ENCODE measurements at places on chromosomes 6 and 20. TPM values are rescaled to one million over a fixed set of nuclear protein-coding genes. Genes with fewer than 3 reads are reported as not detected.
A peak's percentile ranks its signal among the peaks of the same experiment; 100 is the strongest.

GRCh38 chr20:38321959-38322598 is 18.1 kb downstream of the BPI start:
- DNase-seq = no peak

Gene ZBP1
- 4.0 TPM for total RNA-seq

- no peak for DNase-seq
Observed at GRCh38 chr6:37862430-37862829, 42.9 kb downstream of the ZFAND3 start.

Gene PRDM13
- not detected for total RNA-seq

GRCh38 chr6:39471954-39472659 is 149.6 kb upstream of the KCNK16 start:
- no peak for DNase-seq

Gene FABP7
- not detected for total RNA-seq

DNA sequence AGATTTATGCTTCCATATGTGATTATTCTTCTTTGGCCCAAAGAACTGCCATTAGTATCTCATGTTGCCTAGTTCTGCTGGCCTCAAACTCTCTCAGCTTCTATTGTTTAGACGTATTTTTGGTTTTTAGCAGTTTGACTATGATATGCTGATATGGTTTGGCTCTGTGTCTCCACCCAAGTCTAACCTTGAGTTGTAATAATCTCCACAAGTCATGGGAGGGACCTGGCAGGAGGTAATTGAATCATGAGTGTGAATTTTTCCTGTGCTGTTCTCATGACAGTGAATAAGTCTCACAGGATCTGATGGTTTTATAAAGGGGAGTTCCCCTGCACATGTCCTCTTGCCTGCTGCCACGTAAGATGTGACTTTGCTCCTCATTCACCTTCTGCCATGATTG is 96.7 kb upstream of the ARG1 start:
- no peak for DNase-seq

DNA sequence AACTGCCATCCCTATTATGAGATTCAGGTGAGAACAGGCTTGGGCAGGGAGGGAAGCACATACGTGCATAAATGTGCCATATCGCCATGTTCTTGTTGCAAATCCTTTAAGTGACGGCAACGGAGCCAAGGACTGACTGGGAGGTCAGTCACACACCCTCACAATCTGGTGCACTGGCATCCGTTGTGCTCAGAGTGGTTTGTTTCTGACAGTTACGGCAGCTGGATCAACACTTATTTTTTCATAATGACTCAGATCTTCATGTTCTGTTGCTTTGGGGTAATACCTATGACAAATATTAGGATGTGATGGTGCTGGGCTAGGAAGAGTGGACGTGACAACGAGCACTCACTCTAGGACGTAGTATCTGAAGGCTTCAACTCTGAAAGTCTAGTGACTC is 56.2 kb upstream of the PREP start:
- DNase-seq = no peak

Gene RPS10
- 935 TPM for total RNA-seq

DNA sequence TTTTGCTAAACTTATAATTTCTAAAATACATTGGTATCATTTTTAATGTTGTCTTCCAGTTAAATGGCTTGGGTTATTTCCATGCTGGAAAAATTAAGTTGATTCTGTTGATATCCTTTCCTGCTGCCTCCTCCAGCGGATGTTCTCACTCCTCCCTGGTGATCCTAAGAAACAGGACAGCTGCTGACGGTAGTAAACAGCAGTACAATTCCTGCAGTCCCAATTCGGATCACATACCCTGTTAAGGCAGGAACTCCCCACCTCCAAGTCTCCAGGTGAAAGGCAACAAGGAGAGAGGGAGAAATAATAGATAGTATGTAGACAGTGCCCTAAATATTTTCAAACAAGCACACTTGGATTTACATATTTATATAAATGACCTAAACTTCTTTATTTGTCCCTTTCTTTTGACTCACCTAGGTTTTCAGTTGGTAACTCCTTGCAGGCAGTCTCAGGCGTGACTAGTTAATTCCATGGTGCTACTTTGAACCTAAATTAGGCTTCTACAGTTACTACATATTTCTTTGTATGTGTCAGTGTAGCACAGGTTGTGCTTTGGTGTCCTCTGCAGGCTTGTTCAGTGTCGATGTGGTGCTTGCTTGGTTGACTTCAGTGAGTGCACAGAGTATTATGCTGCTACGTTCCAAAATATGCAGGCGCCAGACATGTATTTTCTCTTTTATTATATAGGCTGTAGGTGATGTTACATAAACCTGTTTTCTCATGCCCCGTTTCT is 126.0 kb downstream of the ADGRB3 start:
- DNase-seq = no peak

DNA sequence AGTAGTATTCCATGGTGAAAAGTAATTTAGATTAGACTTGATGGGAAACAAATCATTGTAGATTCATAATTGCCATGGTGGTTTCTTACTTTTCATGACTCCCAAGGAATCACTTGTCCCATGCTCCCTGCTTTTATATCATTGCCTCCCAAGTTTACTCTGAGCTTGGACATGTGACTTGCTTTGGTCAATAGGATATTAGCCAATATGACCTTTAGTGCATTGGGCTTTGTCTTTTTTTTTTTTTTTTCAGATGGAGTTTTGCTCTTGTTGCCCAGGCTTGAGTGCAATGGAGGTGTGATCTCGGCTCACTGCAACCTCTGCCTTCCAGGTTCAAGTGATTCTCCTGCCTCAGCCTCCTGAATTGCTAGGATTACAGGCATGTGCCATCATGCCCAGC is 15.5 kb upstream of the SMAP1 start:
- no peak for DNase-seq

GRCh38 chr20:37111926-37112455 is 16.2 kb upstream of the RBL1 start:
- no peak for DNase-seq

Gene PROCR
- 6.3 TPM for total RNA-seq

DNA sequence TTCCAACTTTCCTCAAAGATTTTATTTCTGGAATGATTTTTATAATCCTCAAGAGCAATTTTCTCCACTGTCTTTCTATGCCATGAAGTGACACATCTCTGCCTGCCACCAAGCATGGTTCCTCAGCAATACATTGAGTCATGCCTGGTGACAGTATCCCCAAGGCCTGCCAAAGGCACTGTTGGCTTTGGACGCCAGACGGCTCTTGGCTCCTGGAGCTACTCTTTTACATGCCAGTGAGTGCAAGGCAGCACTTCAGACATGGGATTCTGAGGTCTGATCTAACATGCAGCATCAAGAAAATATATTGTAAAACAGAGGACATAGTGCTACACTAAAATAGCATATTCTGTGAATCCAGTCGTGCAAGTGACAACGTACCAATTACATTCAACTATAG is 20.1 kb upstream of the PLEKHG1 start:
- DNase-seq = no peak

- DNase-seq = no peak
Observed at GRCh38 chr6:29507319-29507718, 19.6 kb upstream of the MAS1L start.

Gene PTPN1
- 33.9 TPM for total RNA-seq

- no peak for DNase-seq
Observed at GRCh38 chr6:6484681-6485080, 103.8 kb upstream of the LY86 start.

Gene FAM209A
- total RNA-seq = 0.39 TPM

DNA sequence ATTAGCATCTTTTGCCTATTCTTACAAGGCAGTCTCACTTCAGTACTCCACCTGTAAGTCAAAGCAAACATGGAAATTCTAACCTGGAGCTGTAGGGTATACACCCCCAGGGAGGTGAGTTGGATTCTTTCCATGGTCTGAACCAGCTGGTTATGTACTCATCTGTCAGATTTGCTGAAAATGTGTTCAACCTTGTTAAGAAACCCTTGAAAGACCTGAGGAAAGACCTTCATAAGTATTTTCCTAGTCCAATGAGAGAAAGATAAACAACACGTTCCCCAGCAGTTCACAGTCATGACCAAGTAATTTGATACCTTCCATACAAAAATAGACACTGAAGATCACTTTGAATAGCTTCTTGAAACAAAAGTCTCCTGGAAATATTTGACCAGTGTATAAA is 42.5 kb downstream of the ID4 start:
- DNase-seq = no peak

DNA sequence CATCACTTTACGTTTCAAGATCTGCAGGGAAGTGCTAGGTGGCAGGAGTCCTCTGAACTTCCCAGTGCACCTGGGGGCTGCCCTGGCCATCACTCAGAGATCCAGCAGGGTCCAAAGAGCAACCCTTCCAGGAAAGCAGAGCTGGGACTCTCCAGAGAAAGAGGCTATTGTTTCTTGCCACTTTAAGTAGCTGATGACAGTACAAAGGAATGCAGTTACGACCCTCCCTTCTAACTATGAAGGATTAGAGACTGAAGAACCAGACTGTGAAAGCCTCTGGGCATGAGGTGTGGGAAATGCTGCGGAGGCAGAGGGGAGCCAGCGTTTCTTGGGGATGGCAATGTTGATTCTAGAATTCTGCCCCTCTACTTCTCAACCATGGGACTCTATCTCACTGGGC is 189.1 kb upstream of the SUPT3H start:
- peak; percentile 47 for DNase-seq

Gene TUBE1
- total RNA-seq = 8.7 TPM

Gene SERPINB1
- total RNA-seq = 168 TPM

Gene DNMT3B
- total RNA-seq = 0.78 TPM

Gene DOK5
- not detected for total RNA-seq

DNA sequence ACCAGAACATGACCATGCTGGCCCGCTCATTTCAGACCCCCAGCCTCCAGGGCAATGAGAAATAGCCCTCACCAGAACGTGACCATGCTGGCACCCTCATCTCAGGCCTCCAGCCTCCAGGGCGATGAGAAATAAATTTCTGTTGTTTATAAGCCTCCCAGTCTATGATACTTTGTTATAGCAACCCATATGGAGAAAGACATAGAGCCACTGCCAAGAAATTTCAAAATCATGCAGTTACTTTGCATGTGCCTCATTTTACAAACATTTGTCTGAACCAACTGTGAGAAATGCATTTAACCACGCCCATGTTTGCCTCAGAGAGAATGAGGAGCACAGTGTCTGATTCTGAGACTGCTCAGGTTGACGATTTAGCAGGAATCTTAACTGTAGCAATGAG is 15.5 kb downstream of the CYP39A1 start:
- no peak for DNase-seq

GRCh38 chr20:53159160-53159559 is 187.0 kb downstream of the TSHZ2 start:
- DNase-seq = no peak

DNA sequence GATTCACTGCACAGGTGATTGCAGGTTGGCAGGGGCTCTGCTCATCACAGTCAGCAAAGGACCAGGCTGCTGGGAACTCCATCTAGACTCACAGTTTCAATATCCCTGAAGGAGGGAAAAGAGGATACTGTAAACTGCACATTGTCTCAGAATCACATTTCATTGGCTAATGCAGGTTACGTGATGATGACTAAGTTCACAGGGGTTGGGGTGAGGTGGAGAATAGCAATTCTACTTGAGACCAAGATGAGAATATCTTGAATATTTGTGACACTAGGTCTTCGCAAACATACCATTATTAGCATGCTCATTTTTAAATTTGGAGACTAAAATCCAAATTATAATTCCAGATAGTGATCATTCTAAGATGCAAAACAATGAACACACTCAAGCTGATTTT is 208.5 kb upstream of the CITED2 start:
- DNase-seq = no peak

DNA sequence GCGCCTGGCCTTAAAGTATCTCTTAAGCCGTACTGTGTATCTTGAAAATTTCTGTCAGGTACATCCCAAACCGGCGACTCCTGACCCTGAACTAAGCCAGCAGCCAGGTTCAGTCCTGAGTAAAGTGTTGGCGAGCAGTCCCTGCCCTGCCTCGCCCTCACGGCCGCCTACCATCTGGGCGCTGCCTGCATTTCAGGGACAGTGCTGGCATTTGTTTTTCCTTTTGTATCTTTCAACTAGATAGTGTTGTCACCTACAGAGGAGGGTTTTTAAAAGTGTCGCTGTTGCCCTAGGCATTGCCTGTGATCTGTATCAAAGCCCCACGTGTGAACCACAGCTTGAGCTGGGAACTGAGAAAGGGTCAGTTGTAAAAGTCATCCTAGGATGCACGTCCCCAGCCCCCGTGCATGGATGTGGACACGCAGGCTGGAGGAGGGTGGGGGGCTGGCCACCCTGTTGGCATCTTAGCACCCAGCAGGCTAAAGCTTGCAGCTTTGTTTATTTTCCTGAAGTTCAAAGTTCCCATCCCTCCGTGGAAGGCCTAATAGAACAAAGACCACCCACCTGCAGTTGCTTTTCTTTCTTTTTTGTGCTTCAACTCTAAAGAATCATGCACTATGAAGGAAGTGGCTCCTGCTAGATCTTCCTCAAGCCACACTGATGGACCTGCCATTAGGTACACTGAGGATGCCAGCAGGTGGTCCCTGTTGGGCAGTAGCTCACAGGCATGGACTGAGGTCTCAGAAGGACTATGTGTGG is 136.8 kb downstream of the ZDHHC14 start:
- DNase-seq = peak; percentile 34

DNA sequence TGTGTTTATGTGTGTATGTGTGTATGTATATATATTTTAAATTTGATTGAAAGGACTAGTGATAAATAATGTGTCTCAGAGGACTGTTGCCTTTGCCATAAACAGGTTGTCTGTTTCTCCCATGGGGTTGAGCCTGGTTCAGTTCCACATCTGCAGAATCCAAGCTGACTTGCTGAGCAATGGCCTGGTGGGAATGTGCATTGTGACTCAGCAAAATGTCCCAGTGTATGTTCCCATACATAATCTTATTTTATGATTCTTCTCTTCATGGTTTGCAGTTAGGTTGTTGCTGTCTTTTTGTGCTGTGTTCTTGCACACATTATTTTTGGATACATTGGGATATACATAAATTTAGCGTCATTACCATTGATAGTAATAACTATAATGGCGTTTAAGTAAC is 115.6 kb upstream of the SLC24A3 start:
- DNase-seq = no peak

GRCh38 chr20:20521736-20522135 is 153.8 kb downstream of the INSM1 start:
- no peak for DNase-seq

DNA sequence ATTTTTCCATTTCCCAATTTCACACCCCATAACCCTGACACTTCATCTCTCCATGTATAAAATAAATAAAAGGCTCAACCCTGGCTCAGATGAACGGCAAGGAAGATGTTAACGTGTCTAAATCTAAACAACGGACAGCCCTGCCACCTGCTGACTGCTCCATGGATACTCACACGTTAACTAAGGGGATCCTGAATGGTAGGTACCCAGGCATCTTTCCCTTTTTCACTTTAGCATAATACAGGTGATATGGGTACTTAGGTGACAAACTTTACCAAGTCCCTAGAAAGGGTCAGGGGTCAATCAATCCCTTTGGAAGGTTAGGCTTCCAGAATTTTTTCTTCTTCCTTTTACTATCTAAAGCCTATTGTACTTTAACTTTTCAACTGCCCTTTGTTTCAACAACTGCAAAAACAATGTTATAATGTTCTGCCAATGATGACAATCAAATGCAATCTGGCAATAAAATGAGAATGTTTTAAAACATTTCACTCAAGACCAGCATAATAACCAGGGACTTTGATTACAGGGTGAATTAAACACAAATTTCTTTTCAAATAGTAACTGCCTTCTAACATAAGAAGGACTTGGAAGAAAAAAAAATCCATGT is 52.4 kb upstream of the IPCEF1 start:
- peak; percentile 23 for DNase-seq

Data from left colon (tissue), 2 donors.